ENCODE measurements at places on chromosomes 12 and 14.
A peak's percentile ranks its signal among the peaks of the same experiment; 100 is the strongest.

DNA sequence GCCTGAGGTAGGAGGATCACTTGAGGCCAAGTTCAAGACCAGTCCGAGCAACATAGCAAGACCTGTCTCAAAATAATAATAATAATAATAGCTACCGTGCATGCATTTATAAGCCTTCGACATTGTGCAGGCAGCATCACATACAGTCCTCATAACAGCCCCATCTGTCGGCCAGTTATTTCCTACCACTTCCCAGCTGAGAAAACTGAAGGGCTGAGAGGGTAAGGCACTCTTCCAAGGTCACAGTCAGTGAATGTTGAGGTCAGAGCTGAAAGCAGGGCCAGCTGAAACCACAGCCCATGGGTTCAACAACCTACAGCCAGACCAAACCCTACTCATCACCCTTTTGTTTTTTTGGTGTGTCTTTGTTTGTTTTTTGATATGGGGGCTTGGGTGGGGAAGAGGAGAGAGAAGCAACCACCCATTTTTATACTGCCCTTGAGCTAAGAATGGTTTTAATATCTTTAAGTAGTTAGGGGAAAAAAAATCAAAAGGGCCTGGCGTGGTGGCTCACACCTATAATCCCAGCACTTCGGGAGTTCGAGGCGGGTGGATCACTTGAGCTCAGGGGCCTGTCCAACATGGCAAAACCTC is 16.8 kb upstream of the ITPK1 start:
- no peak for DNase-seq

DNA sequence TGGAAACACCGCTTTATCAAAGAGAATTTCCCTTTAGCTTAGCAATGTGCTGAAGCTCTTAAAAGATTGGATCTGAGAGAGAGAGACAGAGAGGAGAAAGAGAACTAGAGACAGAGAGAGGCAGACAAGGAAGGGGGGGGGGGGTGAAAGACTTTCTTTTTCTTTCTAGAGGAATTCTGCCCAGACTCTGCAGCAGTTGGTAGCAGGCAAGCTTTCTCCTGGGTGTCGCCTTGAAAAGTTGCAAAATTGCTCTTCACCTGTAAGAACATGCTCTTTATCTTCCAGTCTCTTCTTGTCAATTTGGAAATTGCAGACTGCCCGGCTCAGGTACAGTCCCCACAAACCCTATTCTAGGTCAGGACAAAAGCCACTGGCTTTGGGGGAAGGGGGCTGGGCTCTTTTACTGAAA is 2.9 kb upstream of the OTX2 start:
- DNase-seq: no peak

- no peak for DNase-seq
Observed at GRCh38 chr12:44026046-44026445, 190.2 kb downstream of the TMEM117 start.

- no peak for DNase-seq
Observed at GRCh38 chr12:96083020-96083719, 47.8 kb upstream of the LTA4H start.

DNA sequence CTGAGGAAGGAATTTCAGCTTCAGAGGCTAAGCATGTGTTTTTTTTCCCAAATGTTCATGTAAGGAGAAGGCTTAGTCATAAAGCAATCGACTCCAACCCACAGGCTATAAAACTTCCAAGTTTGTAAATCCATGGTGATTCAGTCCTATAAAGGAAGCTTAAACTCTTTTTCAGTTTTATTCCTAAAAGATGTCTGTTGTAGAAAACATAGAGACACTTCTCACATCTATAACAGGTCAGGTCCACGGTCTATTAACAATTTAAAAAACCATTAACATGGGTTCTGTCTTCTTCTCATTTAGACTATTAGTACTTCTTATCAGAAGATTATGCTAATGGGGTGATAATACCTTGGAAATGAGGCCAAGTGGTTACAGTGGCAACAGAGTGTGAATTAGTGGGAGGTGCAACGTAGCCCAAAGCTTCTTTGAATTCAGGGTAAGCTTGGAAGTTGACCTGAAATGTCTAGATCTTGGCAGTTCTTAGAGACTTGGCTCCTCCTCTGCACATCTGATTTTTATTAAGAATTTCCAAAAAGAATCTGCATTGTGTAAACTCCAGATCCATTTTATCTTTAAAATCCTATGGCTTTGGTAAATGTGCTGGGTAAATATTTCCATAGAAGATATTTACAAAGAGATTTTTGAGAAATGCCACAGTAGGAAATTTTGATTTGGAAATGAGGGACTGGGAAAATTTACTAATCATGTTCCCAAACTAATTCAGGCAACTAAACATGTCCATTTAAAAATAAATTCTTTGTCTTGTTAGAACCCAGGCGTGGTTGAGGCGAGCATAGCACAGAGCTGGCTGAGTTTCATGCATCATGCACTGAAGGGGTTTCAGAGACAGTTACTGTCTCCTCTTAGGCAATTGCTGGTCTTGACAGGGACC is 86.4 kb downstream of the EML1 start:
- DNase-seq: no peak

DNA sequence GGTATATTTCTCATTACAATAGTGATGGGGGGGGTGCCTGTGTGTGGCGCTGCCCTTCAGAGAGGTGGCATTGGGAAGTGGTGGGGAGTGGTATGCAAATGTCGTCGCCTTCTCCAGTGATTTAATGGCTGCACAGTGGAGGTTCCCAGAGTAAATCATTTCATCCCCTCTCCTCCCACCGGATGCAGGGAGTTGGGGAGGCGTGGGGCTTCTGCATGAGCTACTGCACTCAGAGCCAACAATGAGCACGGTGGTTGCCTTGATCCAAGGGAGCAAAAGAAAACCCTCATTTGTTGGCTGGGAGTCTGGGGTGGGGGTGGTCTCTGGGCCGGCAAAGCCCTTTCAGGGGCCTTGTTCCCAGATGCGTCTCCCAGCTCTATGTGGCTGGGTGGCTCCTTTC is 124.3 kb downstream of the AACS start:
- DNase-seq: no peak

GRCh38 chr12:91567100-91567485 is 384.5 kb upstream of the DCN start:
- DNase-seq: no peak

DNA sequence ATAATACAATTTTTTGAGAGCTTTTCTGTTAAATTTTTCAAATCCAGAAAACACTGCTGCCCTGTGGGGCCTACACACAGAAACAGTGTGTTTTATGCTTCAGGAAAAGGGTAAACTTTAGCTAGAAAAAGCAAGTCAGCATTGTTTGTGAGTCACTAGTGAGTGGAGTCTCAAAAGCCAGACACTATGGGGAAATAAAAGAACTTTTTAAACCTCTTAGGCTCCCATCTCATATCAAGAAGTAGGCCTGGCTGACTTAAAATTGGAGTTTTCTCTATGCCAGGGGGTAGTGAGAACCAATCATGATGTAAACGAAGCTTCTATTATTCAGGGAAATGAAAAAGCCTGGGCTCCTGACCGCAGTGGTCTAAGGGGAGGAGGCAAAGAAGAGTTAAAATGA is 12.6 kb downstream of the GPR65 start:
- no peak for DNase-seq

DNA sequence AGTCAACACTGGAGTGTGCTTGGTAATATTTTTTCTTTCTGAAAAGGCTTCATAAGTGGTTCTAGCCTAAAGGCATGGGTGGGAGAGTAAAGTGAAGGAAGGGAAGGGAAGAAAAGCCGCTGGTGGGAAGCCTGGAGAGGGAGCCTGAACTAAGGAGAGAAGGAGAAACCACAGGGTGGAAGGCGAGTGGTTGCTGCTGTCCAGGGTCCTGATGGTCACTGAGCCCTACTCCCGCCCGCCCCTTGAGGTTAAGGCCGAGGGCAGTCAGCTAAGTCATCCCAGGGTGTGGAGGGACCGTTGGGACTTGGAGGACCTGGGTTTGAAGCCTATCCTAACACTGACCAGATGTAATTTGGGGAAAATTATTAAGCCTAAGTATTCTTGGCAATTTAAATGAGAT is 189.1 kb downstream of the PIWIL1 start:
- peak; percentile 2 for DNase-seq

GRCh38 chr14:93186466-93186865 is 1.3 kb downstream of the LYSET start:
- no peak for DNase-seq

DNA sequence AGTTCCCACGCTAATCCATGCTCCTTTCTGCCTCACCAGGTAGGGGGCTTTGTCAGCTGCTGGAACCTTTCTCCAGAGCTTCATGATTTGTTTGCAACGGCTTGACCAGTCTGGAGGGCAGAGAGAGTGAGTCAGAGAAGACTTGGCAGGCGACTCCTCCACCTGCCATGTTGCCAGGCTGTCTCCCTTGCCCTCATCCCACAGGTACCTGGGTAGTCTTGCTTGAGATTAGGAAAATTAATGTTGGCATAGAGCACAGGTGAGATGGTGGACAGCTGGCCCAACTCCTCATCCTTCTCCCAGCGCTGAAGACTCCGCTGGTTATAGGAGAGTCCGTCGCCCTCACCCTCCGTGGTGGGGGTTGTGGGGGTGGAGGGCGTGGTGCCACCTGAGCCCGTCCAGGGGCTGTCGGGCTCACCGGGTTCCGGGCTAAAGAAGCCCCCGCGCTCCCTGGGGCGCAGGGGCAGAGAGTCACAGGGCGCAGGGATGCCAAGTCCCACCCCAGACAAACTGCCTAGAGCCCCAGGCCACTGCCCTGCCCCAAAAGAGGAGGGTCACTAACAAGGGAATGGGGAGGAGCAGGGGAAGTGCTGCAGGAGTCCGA is 18.6 kb downstream of the KMT2D start:
- DNase-seq: no peak

- DNase-seq: no peak
Observed at GRCh38 chr12:3436461-3437065, 54.4 kb upstream of the PRMT8 start.

DNA sequence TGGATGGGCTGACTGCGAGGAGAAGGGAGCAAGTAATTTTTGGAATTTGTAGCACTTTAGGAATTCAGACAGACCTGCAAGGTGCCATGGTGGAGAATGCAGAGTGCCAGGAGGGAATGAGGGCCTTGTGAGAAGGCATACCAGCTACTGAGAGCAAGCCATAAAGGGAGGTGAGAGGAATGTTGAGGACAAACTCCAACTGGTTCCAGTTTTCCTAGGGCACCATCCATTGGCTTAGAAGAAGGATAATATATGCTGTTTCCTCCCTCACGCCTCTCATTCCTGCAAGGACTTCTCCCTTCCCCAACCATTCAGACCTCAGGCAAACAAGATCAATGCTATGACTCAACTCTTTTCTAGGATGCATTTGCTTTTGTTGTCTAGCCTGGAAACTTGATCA is 11.2 kb upstream of the DAAM1 start:
- DNase-seq: no peak

GRCh38 chr14:76779221-76780057 is 18.2 kb downstream of the VASH1 start:
- no peak for DNase-seq

GRCh38 chr14:69360438-69361108 is 37.5 kb downstream of the ERH start:
- DNase-seq: no peak

DNA sequence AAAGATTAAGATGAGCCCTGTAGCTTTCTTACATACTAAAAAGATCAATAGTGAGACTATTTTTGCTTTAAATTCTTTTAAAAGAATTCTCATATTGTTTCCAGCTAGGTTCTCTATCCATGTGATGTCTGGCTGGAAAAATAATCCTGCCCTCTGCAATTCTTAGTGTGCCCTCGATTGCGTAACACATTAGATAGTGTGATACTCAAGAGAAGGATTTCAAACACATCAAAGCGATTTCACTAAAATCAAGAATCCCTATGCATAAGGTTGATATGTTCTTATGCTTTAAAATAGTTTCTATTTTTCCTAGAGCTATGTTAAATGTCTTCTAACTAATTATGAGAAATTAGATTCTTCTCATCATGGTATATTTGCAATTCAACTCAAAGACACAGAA is 127.3 kb upstream of the PLEKHA5 start:
- DNase-seq: no peak

- no peak for DNase-seq
Observed at GRCh38 chr12:88272456-88272855, 130.3 kb downstream of the TMTC3 start.

- no peak for DNase-seq
Observed at GRCh38 chr14:68733086-68733914, 59.6 kb downstream of the ZFP36L1 start.

DNA sequence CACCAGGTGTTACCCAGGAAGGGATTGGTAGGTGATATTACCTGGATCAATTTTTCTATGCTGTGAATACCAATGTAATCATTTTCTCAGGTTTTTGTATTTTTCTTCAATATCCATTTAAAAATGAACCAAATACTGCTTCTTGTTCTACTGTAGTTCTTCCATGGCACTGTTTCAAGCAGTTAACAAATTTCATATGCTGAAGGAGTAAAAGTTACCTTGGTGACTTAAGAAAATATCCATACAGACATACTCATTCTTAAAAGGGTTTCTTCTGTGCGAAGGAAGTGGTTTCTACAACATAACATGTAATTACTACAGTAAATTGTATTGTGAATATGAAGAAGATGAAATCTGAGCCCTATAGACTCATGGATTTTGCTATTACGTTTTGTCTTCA is 222.5 kb downstream of the TMEM117 start:
- no peak for DNase-seq

DNA sequence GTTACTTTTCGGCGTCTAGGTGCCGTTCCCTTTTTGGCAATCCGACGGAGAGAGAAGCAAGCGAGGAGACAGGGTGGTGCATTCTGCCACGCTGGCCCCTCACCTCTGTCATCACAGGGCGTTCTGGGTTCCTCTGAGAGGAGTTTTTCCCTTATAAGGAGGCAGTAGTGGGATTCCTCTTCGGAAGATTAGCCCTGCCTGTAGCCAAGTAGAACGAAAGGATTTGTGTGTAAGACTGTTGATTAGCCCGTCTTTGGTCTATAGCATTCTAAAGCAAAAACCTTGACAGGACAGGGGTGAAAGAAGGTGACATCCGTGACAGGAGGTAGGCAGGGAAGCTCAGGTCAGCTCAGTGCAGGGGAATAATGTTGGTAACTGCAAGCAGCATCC is 9.1 kb upstream of the NEMF start:
- DNase-seq: no peak

- no peak for DNase-seq
Observed at GRCh38 chr12:18581232-18581962, 156.4 kb downstream of the PLCZ1 start.

DNA sequence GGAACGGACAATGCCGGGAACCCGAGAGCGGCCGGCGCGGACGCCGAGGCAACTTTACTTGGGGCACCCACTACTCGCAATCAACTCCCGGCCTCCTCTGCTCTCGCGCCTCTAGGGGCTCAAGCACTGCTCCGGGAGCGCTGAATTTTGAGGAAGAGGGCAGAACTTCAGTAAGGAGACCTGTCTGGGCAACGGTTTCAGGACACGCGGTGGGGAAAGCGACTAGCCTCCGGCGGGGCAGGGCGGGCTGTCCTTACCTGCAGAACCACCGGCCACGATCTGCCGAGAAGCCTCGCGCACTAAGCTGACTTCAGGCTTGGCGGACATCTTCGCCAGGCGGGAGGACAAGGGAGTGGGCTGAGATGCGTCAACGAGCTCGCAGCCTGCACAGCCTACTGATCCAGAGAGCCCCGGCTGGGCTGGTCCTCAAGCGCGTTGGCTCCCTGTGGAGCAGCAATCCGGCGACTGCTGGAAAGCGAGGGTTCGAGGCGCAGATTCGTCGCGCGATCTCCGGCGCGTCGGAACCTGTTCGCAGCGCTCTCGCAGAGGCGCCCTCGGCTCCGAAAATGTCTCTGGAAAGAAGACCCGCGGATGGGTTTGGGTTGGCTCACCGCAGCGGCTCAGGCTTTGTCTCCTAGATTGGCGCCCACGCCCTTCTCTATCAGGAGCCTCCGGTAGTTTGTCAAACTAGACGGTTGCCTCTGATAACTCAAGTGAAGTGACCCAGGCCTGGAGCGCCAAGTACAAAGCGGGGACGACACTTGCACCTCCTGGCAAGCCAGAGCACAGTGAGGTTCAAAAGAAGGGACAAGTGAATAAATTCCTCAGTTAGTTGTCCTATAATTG is at the start of gene SLC25A21:
SLC25A21 (minus strand) TSS at position 583 of the 846 bp plus-strand sequence.
- DNase-seq: peak; percentile 83
